Heart right ventricle (tissue), 16 donors: ENCODE measurements at places on chromosomes 7 and 10. TPM values are rescaled to one million over a fixed set of nuclear protein-coding genes. Genes with fewer than 3 reads are reported as not detected.

The PGAM2 gene
- 1,148 TPM for total RNA-seq

The PLCE1 gene
- 62.0 TPM for total RNA-seq

The TUBB8 gene
- total RNA-seq: not detected

The FEZF1 gene
- not detected for total RNA-seq

The CTBP2 gene
- total RNA-seq: 35.3 TPM

The ODAD2 gene
- not detected for total RNA-seq
